Left renal cortex interstitium (tissue), 4 donors: ENCODE measurements at places on chromosomes 4 and X.

- peak; percentile 8 for DNase-seq
These were observed 35.0 kb downstream of the NUDT11 start for GRCh38 chrX:51461053-51462044.

DNA sequence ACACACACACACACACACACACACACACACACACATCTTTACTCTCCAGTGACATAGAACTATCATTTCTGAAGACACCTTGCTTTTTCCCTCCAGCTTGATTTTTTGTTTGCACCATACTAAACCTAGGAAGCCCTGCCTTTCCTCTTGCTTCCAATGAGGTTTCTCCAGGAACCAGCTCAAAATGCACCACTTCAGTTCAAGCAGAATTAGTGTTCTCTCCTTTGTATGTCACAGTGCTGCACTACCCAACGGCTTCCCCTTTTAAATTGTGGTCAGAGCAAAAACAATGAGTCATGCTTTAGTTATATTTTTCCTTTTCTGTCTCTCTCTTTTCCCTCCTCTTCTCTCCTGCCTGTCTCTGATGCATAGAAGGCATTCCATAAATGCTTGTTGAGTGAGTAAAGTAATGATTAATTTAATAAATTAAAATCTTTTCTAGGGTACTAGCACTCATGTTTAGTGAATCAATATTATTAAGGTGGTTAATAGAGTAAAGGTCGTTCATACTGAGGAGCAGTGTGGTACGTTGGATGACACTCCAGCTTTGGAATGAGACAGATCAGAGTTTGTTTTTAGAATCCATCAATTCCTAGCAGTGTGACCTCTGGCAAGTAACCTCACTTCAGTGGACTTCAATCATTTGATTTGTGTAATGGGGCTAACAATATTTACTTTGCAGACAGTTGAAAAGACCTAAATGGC lies 5.9 kb downstream of the RTL3 start:
- DNase-seq = no peak

DNA sequence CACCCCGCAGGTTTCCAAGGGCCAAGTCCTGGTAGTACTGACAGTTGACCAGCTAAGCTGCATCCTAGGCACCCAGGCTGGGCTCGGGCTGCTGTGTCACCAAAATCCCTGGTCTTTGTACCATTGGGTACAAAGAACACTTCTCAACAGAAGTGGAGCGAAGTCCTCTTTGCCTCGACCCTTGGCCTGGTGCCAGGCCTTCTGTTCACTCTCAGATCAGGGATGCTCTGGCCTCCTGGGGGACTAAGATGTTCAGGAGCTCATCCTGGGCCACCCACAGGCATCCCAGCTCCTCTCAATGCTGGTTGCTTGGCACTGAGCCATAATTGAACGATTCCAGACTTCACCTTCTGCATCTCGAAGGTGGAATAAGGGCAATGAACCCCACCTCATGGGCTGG lies 13.8 kb upstream of the SLC2A9 start:
- no peak for DNase-seq

- DNase-seq = no peak
These were observed 29.7 kb upstream of the LCORL start for GRCh38 chr4:18051281-18051680.

- no peak for DNase-seq
These were observed 7.2 kb downstream of the SSR4 start for GRCh38 chrX:153801669-153802068.
